ENCODE measurements at places on chromosomes 4 and X.
A peak's percentile ranks its signal among the peaks of the same experiment; 100 is the strongest.

DNA sequence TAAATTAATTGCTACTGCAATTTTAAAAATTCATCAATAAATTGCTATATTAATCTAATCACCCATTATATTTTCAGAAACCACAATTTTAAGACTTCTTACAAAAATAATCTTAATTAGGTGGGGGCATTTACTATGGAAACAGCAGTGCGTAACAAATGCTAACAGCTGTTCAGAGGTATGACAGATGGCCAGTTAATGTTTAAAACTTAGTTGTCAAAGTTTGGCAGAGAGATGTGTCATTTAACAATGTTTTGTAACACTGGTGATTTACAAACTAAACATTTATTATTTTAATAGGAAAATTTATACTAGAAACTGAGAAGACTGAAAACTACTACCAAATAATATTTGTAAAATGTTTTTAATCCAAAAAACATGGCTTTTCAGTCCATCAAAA is 85.2 kb upstream of the GPR34 start:
- DNase-seq, result no peak

- DNase-seq, result no peak
Measured at GRCh38 chrX:69152417-69152841, 12.8 kb downstream of the PJA1 start.

DNA sequence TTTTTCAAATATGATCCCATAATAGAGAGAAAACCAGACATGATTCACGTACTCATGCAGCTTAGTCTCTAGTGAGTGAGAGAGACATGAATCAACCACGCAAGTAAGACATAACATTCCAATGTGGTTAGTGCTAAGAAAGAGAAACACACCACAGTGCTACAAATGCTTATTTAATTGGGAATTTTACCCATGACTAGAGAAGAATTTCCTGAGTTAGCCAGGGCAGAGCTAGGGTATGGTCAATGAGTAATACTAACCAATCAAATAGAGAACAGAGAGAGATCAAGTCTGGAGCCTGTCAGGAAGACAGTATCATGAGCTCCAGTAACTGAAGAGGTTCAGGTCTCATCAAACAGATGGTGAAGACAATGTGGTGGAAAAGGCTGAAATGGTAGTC is 495.2 kb downstream of the PDGFC start:
- no peak for DNase-seq

DNA sequence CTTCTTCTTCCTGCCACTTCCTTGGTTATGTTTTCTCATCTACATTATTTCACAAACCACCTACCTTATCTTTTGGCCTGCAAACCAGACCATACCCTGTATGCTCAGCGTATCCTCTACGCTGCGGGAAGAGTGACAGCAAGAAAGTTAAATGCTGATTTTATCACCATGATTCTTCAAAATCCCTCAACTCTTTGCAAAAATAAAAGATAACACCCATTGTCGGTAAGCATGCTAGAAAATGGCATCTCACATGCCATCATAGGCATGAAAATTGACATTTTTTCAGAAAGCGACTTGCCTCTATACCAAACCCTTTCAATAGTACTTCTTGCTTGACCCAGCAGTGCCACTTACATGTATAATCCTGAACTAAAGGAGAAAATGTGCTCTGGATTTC is 102.0 kb downstream of the HPGD start:
- DNase-seq, result no peak

- peak; percentile 64 for DNase-seq
Measured at GRCh38 chrX:76148753-76149152, 24.1 kb upstream of the PBDC1 start.
